ENCODE measurements at places on chromosomes 16 and 17. TPM values are rescaled to one million over a fixed set of nuclear protein-coding genes. Genes with fewer than 3 reads are reported as not detected.

PTX4 gene
- total RNA-seq: not detected

CMTM2 gene
- total RNA-seq: 0.48 TPM

CDH13 gene
- total RNA-seq: 0.78 TPM

EPN3 gene
- 0.87 TPM for total RNA-seq

NPIPA2 gene
- 0.94 TPM for total RNA-seq

SHISA6 gene
- 0.63 TPM for total RNA-seq

OSBPL7 gene
- 21.8 TPM for total RNA-seq

KRTAP2-3 gene
- not detected for total RNA-seq

PRAC1 gene
- 173 TPM for total RNA-seq

NME3 gene
- total RNA-seq: 179 TPM

RHOT1 gene
- 68.7 TPM for total RNA-seq

PPY gene
- total RNA-seq: not detected

KRTAP4-4 gene
- not detected for total RNA-seq
